ENCODE measurements at places on chromosomes 7 and 10.

- no peak for DNase-seq
These were observed 64.6 kb downstream of the ZNF680 start for GRCh38 chr7:64498270-64498669.

DNA sequence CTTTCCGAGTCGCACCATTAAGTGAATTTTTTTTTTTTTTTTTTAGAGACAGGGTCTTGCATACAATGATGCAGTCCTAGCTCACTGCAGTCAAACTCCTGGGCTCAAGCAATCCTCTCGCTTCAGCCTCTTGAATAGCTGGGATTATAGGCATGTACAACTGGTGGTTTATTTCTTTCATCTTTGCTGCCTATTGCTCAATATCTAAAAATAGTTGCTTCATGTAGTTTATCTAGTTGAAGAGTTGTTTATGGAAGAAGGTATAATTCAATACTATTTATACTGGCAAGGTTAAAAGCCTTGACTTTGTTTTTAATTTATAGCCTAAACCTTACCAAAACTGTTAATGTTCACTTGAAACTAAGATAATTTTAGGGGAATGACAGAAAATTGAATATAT is 66.9 kb downstream of the SEMA3D start:
- DNase-seq = no peak

DNA sequence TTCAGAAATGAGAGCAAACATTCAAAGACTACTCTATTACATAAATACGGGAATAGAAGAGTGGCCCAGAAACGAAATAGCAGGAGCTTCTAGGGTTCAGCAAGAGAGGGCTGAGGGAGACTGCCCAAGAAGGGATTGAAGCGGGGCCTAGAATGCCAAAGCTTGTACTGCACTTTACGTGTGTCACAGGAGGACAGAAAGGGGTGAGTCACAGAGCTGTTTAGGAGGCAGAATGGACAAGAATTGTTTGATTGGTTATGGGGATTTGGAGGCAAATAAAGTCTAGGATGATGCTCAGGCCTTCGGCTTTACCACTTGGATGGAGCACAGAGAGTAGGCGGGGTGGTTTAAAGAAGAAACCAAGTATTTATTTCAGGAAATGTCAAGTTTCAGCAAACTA is 11.3 kb upstream of the FXYD4 start:
- no peak for DNase-seq

- no peak for DNase-seq
These were observed 398.8 kb upstream of the KLF6 start for GRCh38 chr10:4183761-4184261.

DNA sequence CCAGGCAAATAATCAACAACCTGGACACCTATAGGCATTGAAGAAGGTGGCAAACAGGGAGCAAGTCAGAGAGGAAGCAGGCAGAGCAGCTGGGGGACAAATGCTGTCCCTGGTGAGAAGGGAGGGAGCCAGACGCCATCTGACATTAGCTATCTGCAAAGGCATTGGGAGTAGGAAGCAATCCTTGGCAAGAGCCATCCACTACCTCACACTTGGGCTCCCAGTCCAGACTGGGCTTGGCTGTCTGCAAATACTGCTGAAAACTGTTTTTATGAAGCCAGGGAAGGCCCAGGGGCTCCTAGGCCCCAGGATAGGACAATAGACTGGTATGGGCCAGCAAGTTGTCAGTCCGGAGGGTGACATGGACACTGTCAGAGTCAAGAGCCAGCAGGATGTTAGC is 132.5 kb downstream of the SORBS1 start:
- no peak for DNase-seq

- no peak for DNase-seq
These were observed 132.3 kb downstream of the DKK1 start for GRCh38 chr10:52446391-52446790.
